Fibroblast of lung (primary cell): ENCODE measurements at places on chromosomes 2 and 18. TPM values are rescaled to one million over a fixed set of nuclear protein-coding genes. Genes with fewer than 3 reads are reported as not detected.

DNA sequence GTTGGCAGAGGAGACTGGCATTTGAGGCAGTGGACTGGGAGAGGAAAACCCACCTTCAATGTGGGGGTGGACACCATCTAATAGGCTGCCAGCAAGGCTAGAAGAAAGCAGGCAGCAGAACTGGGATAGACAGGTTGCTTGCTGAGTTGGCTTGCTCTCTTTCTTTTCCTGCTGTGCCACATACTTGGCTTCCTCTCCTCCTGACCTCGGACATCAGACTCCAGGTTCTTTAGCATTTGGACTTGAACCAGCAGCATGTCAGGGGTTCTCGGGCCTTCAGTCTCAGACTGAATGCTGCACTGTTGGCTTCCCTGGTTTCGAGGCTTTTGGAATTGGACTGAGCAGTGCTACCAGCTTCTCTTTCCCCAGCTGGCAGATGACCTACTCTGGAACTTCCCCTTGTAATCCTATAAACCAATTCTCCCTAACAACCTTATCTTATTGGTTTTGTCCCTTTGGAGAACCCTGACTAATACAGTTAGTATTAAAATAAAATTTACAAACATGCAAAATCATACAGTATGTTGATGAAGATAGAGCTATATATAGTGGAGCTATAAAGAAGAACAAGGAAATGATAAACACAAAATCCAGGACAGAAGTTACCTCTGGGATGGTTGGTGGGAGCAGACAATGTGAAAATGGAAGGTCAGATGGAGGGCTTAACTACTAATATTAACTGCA lies 15.9 kb downstream of the DSEL start:
- H3K27me3 ChIP-seq: no peaks in the 10 kb centered on the region
- no peak for DNase-seq
- no peaks in the 10 kb centered on the region for H3K4me1 ChIP-seq
- H3K27ac ChIP-seq: no peak overlapping the region

DNA sequence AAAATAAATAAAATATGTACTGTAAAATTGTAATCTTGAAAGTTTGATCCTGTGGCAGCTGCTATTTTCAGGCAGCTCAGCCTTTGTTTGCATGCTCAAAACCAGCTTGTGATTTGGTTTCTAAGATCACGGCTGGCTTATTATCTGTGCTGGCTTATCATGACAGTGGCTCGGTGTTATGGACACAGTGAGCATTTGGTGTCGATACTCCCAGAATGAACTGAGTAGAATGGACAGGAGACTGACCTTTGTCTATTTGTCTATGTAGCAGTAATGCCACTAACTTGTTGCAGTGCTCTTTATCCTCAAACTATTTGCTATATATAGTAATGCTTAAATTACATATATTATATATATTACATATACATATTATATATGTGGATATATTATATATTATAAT lies 58.8 kb downstream of the NEDD4L start:
- H3K4me1 ChIP-seq: peaks cover 5% of the 10 kb centered on the region
- no peak overlapping the region for H3K27ac ChIP-seq
- H3K36me3 ChIP-seq: no peaks in the 10 kb centered on the region
- no peak for DNase-seq

The AQP12B gene
- total RNA-seq: not detected in 2 replicates

DNA sequence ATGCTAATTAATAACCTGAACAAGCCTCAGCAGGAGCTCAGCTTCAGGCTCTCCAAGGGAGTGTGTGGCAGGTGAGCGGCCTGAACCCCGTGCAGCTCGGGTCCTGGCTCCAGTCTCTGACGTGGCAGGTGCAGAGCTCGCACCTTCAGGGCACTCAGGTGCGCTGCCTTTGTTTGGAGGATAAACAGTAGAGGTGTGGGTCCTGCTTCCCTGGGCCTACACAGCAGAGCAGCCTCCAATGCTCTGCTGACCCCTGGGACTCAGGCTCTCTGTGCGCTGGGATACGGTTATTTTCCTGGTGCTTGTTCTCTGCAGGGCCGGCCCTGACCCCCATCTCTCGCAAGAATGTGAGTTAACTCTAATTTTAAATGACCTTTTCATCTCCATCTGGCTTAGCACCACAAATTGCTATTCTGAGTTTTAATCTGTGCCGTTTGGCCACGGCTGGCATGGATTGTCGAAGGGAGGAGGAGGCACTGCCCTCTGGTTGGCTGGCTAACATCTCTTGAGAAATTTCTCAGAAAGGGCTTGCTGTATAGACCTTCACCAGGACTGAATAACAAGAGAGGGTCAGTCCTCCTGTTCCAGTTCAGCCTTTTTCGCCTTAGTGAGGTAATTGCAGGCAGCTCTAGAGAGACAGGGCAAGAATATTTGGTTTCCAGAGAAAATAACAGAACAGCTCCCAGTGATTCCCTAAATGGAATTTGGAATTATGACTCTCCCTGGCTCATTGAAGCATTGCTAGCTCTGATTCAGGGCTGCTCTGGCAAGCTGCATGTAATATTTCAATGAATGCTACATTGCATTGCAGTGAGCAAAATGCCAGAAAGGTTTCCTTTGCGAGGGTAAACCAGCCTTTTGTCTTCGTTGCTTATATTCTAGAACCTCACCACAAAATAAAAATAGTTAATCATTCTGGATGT lies 161.8 kb downstream of the DCDC2C start:
- H3K36me3 ChIP-seq: no peaks in the 10 kb centered on the region
- H3K4me3 ChIP-seq: no peak overlapping the region
- no peak overlapping the region for H3K27ac ChIP-seq

The GALNT13 gene
- 0.17 and 0.26 TPM in 2 replicates for total RNA-seq

The ACMSD gene
- total RNA-seq: not detected in 2 replicates

- no peak overlapping the region for H3K27ac ChIP-seq
- H3K36me3 ChIP-seq: no peaks in the 10 kb centered on the region
Measured at GRCh38 chr2:10109311-10109710, 13.2 kb upstream of the RRM2 start.

The DLX1 gene
- not detected in 2 replicates for total RNA-seq

DNA sequence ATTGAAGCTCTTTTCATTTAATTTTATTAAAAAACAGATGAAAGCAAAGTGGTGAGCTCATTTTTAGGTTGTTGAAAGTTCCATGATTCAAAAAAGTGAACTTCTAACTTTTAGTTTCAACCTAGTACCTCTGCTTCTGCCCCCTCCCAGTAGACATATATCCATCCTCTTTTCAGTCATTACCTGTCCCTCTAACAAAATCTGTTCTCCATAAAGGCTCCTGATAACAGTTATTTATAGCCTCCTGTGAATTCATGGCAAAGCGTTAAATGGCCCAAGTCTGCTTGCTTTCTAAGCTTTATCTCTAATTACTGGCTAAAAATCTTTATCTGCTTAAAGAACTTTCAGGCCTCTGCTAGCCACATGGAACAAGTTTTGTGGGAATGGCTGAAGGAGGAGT lies 148.1 kb downstream of the TTC27 start:
- H3K4me3 ChIP-seq: no peak overlapping the region
- no peak for DNase-seq
- H3K27ac ChIP-seq: no peak overlapping the region
- no peaks in the 10 kb centered on the region for H3K27me3 ChIP-seq

DNA sequence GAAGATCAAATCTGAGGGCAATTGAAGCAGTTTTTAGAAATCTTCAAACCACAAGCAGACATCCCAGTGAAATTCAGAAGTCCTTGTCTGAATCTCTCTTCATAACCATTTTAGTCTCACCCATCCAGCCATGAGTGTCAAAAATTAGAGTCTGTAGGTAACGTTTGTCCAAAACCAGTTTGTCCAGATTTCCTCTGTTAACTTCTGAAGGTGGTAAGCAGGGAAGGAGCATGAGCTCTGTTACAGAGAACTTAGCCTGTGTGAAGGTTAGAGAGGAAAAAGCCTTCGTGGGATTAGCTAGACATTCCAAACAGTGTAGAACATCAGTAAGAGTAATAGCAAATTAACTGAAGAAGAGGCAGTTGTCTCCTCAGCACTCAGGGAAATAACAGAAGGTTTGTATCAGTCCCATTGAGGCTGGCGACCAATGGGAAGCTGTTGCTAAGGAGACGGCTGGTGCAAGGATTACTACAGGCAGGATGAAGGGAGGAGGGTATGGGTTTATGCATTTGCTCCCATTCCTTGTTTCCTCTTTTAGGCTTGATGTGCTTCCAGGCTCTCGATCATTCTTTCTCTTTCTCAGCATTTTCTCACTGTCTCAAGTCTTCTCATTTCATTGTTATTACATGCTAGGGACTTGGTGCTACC lies 8.7 kb upstream of the GPR155 start:
- DNase-seq: no peak
- H3K36me3 ChIP-seq: no peaks in the 10 kb centered on the region
- no peak overlapping the region for H3K4me3 ChIP-seq
- no peak overlapping the region for H3K27ac ChIP-seq
- H3K4me1 ChIP-seq: no peaks in the 10 kb centered on the region

DNA sequence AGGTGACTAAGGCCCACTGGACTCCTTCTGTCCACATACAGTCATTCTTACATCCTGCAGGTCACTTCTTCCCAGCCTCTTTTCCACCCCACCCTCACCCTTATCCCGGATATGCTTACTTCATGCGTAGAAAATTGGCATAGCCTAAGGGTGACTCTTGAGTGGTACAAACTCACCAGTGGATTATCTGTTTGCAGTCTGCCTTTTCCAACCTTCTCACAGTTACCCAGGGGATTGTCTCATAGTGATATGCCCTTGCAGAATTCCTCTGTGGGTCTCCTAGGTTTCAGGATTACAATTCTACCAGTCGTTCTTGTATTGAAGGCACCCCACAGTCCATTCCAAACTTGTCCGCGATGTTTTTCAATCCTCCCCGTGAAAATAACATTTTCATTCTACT lies 752.9 kb upstream of the HS6ST1 start:
- no peak for DNase-seq
- H3K4me3 ChIP-seq: no peak overlapping the region
- H3K36me3 ChIP-seq: no peaks in the 10 kb centered on the region

The CFC1B gene
- not detected in 2 replicates for total RNA-seq

The POTEE gene
- not detected in 2 replicates for total RNA-seq

DNA sequence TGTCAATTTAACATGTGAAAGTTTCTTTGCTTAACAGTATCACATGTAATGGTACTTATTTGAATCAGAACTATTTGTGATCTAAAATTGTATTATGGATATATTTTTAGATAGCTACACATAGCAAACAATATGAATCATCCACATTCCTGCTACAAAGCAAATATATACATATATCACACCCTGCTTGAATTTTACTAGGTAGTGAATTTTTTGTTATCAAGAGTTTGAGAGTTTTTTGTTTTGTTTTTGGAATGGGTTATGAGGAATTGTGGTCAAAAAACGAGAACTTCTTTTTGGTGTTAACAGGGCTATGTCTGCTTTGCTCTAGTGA lies 635.7 kb downstream of the NRXN1 start:
- DNase-seq: no peak
- no peaks in the 10 kb centered on the region for H3K4me1 ChIP-seq
- no peak overlapping the region for H3K27ac ChIP-seq
- H3K27me3 ChIP-seq: no peaks in the 10 kb centered on the region

GRCh38 chr2:61585383-61585782 lies 47.2 kb upstream of the XPO1 start:
- H3K4me3 ChIP-seq: no peak overlapping the region
- H3K27ac ChIP-seq: no peak overlapping the region
- no peak for DNase-seq
- H3K27me3 ChIP-seq: no peaks in the 10 kb centered on the region
- H3K36me3 ChIP-seq: no peaks in the 10 kb centered on the region

The CTAGE1 gene
- under 0.01 TPM in 1 of 2 replicates, not detected in the other for total RNA-seq

GRCh38 chr2:54680397-54681041 lies 42.9 kb upstream of the EML6 start:
- no peaks in the 10 kb centered on the region for H3K27me3 ChIP-seq
- no peak for DNase-seq
- no peak overlapping the region for H3K27ac ChIP-seq
- no peak overlapping the region for H3K4me3 ChIP-seq

- H3K4me1 ChIP-seq: no peaks in the 10 kb centered on the region
- no peaks in the 10 kb centered on the region for H3K36me3 ChIP-seq
- no peak for DNase-seq
- no peak overlapping the region for H3K27ac ChIP-seq
Measured at GRCh38 chr2:105177536-105178254, 63.8 kb upstream of the GPR45 start.

The NPAS2 gene
- 2.3 and 3.6 TPM in 2 replicates for total RNA-seq
